Activated CD8-positive, alpha-beta memory T cell treated with anti-CD3 and anti-CD28 coated beads for 48 hours (primary cell): ENCODE measurements at places on chromosomes 2 and 18.

- DNase-seq, result no peak
Measured at GRCh38 chr2:9102861-9103662, 99.6 kb upstream of the MBOAT2 start.

- no peak for DNase-seq
Measured at GRCh38 chr2:127175041-127175721, 44.9 kb downstream of the CYP27C1 start.

- no peak for DNase-seq
Measured at GRCh38 chr2:5454051-5454390, 238.2 kb upstream of the SOX11 start.

- no peak for DNase-seq
Measured at GRCh38 chr18:23752796-23753195, 63.5 kb downstream of the LAMA3 start.

DNA sequence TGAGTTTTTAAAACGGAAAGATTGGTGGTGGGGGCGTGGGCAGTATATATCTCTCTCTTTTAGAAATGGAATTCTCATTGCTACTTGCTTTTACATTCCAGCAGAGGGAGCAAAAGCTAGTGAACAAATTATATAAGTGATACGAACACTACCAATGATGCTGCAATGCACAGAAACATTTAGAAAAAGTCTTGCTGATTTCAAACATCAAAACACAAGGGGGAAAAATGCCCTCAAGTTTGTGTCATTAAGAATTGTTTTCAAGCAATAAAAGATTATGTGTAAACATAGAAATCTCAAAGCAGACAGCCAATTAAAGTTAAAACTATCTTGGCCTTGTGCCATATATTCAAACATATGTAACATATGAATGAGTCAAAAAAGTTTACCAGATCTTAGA lies 296.3 kb upstream of the KCNJ3 start:
- no peak for DNase-seq

- DNase-seq, result no peak
Measured at GRCh38 chr18:80159713-80160636, 50.9 kb downstream of the ADNP2 start.

GRCh38 chr2:25411753-25412152 lies 70.0 kb upstream of the DNMT3A start:
- DNase-seq, result no peak

DNA sequence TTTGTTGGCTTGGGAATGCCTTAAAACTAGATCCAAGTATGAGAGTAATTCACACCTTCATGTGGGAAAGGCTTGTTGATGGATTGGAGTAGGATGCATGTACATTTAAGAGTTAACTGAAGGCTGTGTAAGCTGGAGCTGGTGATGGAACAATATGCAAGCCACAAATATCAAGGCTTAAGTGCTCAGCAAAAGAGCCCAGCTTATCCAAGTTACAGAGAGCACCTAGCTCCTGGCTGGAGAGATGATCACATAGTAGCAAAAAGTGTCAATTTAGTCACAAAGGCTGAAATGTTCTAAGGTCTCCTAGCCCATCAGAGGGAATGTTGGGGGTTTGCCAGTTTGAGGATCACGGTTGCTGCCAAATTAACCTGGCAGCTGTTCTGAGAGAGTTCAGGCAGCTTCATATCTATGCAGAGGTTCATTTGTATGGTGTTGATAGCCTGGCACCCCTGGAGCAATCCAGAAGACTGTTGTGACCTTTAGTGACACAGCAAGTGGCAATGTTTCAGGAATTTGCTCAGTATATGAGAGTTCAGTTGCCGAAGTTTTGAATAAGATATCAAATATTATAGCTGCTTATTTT lies 228.2 kb downstream of the DOK6 start:
- DNase-seq, result no peak

- no peak for DNase-seq
Measured at GRCh38 chr2:214064471-214064870, 346.4 kb upstream of the VWC2L start.

DNA sequence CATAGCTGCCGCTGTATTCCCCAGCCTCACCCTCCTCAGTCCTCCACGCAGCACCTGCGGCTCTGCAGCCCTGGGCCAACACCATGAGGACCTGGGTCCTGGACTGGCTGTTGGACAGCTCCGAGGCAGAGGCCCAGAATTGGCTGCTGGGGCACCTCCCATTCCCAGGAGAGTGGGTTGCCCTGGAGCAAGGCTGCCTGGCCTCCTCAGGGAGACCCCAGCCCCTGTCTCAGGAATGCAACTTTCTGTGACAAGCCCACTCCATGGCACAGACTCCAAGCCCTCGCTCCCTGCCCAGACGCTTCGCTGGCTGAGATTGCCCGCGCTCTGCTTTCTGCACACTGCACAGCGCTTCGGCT lies 33.0 kb downstream of the CYP26B1 start:
- no peak for DNase-seq

DNA sequence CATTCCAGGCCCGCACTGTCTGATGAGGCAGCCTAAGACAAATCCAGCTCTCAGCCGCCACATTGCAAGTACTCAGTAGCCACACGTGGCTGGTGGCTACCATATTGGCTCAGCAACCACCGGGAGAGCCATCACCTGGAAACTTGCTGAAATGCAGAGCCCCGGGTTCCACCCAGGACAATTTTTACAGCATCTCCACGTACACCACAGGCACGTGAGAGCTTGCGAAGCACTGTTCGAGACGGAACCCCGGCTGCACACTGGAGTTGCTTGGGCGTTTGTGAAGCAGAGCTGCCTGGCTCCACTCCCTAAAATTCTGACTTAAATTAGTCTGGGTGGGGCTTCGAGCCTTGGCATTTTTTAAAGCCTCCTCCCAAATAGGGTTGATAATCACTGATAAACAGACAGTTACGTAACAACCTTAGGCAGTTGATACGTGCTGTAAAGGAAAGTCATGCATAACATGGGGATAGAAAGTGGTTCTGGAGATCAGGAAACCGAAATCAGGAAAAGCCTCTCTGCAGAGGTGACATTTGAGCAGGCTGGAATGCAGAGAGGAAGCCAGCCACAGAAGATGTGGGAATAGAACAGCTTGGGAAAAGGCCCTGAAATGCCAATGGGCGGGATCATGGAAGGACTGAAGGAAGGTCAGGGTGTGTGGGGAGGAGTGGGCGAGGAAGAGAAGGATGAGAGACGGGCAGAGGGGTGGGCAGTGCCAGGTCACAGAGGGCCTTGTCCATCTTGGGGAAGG lies 6.2 kb downstream of the ASAP2 start:
- no peak for DNase-seq

DNA sequence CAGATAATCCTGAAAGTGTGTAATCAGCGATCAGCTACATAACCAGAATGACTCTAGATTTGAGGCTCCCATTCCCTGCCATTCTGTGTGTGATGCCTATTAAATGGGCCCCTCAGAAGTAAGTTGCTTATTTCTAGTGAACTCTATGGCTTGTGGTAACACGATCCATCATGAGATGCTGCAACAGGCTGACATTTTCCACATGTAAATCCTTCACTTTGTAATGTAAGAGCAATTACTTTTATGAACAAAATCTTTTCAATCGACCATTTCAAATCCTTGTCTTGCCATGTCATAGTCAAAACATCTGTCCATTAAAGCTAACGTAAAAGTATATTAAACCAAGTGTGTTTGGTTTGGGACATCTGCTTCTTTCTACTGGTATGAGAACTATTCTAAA lies 175.9 kb upstream of the ETAA1 start:
- no peak for DNase-seq
